ENCODE measurements at places on chromosomes 5 and 9. TPM values are rescaled to one million over a fixed set of nuclear protein-coding genes. Genes with fewer than 3 reads are reported as not detected.

- no peak for DNase-seq
These were observed 145.6 kb upstream of the POC5 start for GRCh38 chr5:75862872-75863271.

GRCh38 chr5:6660688-6661087 is 27.4 kb downstream of the SRD5A1 start:
- DNase-seq: no peak

The ASS1 gene
- 1,223 TPM for polyA plus RNA-seq

The DPYSL3 gene
- 48.3 TPM for polyA plus RNA-seq

The GCNT4 gene
- 10.1 TPM for polyA plus RNA-seq

All from BJ (cell line).